ENCODE measurements at places on chromosomes 5 and 9. TPM values are rescaled to one million over a fixed set of nuclear protein-coding genes. Genes with fewer than 3 reads are reported as not detected.

- DNase-seq: no peak
Observed at GRCh38 chr9:97845130-97845529, 7.9 kb upstream of the FOXE1 start.

- no peak for DNase-seq
Observed at GRCh38 chr5:161265006-161265405, 281.5 kb downstream of the GABRB2 start.

- DNase-seq: no peak
Observed at GRCh38 chr5:9194509-9194908, 351.4 kb downstream of the SEMA5A start.

DNA sequence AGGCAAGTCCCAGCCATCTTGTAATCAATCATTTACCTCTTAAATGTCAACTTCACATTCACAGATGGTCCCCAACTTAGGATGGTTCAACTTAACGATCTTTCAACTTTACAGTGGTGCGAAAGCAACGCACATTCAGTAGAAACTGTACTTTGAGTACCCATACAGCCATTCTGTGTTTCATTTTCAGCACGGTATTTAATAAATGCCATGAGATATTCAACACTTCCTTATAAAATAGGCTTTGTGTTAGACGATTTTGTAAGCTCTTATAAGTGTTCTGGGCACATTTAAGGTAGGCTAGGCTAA is 47.1 kb upstream of the ANGPTL2 start:
- no peak for DNase-seq

DNA sequence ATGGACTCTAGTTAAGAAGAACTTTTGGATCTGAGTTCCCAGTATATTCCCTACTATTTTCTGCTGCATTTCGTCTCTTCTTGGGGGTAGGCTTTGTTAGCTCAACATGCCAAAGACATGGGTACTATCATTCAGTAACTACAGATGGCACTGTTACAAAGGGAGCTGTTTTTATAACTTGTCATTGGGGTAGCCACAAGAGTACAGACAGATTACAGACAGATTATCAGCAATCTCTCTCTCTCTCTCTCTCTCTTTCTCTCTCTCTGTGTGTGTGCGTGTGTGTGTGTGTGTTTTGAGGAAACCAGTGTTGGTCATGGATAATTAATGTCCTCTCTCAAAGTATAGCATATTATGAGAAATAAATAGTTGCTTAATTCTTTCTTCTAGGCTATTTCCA is 116.1 kb downstream of the WDR70 start:
- peak; percentile 23 for DNase-seq

GRCh38 chr9:117768750-117769395 is 64.7 kb downstream of the TLR4 start:
- no peak for DNase-seq

- peak; percentile 49 for DNase-seq
Observed at GRCh38 chr9:98974994-98975712, 31.4 kb downstream of the COL15A1 start.

The SNX24 gene
- 5.3 TPM for total RNA-seq

The AOPEP gene
- 24.6 TPM for total RNA-seq

The NME5 gene
- total RNA-seq: 1.9 TPM

The RALGPS1 gene
- total RNA-seq: 3.9 TPM

The ZBED3 gene
- total RNA-seq: 1.6 TPM

The ADAMTS12 gene
- total RNA-seq: 1.2 TPM

The RORB gene
- total RNA-seq: not detected
